ENCODE measurements at places on chromosomes 2 and 18.

GRCh38 chr2:35933031-35933430 is 422.5 kb upstream of the CRIM1 start:
- no peak for DNase-seq

DNA sequence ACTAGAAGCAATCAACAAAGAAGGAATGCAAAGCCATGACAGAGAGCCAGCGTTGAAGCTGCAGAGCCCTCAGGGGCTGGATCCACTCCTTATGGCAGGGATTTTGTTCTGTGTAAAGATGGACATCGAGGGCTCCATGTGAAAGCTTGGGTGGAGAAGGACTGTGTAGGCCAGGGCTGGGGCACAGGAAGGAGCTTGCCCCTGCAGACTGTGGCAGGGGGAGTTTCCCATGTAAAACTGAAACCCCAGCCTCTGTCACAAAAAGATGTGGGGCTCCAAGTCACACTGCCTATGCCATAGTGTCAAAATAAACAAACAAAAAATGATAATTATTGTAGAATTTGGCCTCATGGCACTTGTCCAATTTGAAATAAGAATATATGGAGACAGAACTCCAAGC is 408.7 kb upstream of the HS6ST1 start:
- no peak for DNase-seq

- no peak for DNase-seq
These were observed 113.6 kb downstream of the KCNE4 start for GRCh38 chr2:223165423-223166214.

GRCh38 chr2:235088496-235088921 is 136.7 kb downstream of the SH3BP4 start:
- DNase-seq: peak; percentile 32

DNA sequence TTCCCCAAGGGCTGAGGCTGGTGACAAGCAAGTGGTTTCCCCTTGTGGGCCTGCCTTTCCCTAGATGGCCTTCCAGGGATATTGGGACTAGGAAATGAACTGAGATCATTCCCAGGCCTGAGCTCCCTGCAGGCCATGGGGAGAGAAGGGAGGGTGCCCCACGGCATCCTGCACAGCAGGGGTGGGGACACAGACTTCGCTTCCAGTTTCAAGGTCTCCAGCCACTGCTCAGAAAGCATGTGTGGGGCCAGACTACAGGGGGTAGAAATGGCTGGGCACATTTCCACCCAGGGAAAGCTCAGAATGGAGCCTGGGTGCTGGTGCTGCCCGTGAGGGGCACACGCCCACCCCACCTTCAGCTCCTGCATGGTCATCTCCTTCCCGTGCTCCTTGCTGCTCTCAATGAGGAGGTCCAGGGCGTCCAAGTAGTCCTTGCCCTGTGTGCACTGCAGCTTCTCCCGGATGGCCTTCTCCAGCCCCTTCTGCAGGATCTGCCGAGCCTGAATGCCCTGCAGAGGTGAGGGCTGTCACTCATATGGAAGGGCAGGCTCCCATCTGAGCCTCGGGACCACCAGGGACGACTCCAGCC is 13.2 kb downstream of the CYP26B1 start:
- no peak for DNase-seq

All from dermis blood vessel endothelial cell (primary cell).